ENCODE measurements at places on chromosomes 4 and X. TPM values are rescaled to one million over a fixed set of nuclear protein-coding genes. Genes with fewer than 3 reads are reported as not detected.

DNA sequence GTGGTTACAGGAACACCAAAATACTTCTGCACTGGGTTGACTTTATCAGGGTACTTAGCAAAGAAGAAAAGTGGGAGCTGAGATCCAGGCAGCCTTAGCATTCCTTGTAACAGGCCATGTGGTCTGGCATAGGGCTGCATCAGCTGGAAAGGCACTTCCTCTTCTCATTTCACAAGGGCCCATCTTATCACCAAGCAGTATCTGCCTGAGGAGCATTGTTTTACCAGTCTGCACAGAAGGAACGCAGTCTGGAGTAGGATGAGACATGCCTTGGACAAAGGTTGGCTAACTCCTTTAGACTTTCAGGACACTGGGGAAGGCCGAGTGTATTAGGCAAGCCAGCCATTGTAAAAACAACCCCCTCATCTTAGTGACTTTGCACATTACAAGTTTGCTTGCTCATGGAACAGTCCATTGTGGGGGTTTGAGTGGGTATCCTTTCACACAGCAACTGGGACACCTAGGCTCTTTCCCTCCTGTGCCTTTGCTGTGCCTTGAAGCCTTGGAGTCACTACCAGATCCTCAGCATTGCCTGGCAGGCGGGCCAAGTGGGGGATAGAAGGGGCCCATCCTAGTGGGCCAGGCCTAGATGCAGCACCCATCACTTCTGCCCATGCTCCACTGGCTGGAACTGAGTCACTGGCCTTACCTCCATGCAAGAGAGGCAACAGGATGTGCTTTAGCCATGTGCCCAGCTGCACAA is 4.6 kb downstream of the SUV39H1 start:
- no peak for DNase-seq

- no peak for DNase-seq
Observed at GRCh38 chrX:15151267-15152186, 118.4 kb downstream of the ASB9 start.

DNA sequence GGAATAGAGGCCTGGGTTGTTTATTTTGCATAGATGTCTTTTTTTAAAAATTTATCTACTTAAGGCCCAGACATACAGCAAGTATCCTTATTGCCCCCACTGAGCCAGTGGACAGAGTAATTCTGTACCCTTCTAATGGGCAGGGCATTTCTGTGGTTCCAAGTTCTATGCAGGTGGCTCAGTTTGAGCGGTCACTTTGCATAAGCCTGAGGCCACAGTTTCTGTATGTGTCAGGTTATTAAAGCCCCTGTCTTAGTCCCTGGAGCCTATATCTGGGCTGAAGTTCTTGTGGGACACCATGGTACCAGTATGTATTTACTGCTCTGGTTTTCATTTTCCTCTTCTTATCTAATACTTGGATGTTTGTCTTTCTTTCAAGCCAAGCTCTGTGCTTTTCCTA is 168.8 kb downstream of the MID1IP1 start:
- no peak for DNase-seq

- DNase-seq, result no peak
Observed at GRCh38 chr4:110055158-110055768, 142.6 kb downstream of the EGF start.

GRCh38 chrX:79065696-79066095 is 78.8 kb upstream of the GPR174 start:
- DNase-seq, result no peak

ALPK1 gene
- 0.85 TPM for polyA plus RNA-seq

GRIA3 gene
- 4.3 TPM for polyA plus RNA-seq
